ENCODE measurements at places on chromosomes 1 and 21. TPM values are rescaled to one million over a fixed set of nuclear protein-coding genes. Genes with fewer than 3 reads are reported as not detected.

RCC2 gene
- 12.7 TPM for total RNA-seq

OR2T27 gene
- not detected for total RNA-seq

LCE3E gene
- total RNA-seq = not detected

OR2M3 gene
- not detected for total RNA-seq

RGS16 gene
- total RNA-seq = 0.97 TPM

OR10Z1 gene
- not detected for total RNA-seq

PPFIA4 gene
- 22.2 TPM for total RNA-seq

RGSL1 gene
- not detected for total RNA-seq

IL12RB2 gene
- 0.41 TPM for total RNA-seq

SV2A gene
- 0.51 TPM for total RNA-seq

HSD3B1 gene
- total RNA-seq = not detected

CRYBG2 gene
- not detected for total RNA-seq

TMEM52 gene
- 1.2 TPM for total RNA-seq

UBE2U gene
- 0.95 TPM for total RNA-seq

CLCA2 gene
- 0.05 TPM for total RNA-seq

LORICRIN gene
- not detected for total RNA-seq

MINDY1 gene
- total RNA-seq = 38.5 TPM

CYP4A22 gene
- not detected for total RNA-seq

C1orf115 gene
- 22.4 TPM for total RNA-seq

LRRC47 gene
- 54.5 TPM for total RNA-seq

AMY1A gene
- total RNA-seq = not detected

PAQR6 gene
- 0.54 TPM for total RNA-seq

CDCA8 gene
- total RNA-seq = 0.60 TPM

PCAT6 gene
- total RNA-seq = 0.54 TPM

SPRR1B gene
- total RNA-seq = not detected

NUP210L gene
- 0.30 TPM for total RNA-seq

NEK2 gene
- 0.32 TPM for total RNA-seq

WNT3A gene
- not detected for total RNA-seq

LCK gene
- 0.57 TPM for total RNA-seq

INKA2 gene
- total RNA-seq = 28.5 TPM

PADI3 gene
- not detected for total RNA-seq

GPR3 gene
- total RNA-seq = not detected

DDOST gene
- total RNA-seq = 150 TPM

SYCP1 gene
- not detected for total RNA-seq

FAM151A gene
- total RNA-seq = 1.5 TPM

LRRC42 gene
- total RNA-seq = 13.8 TPM

MPL gene
- 0.73 TPM for total RNA-seq

TSHB gene
- not detected for total RNA-seq

TAS1R2 gene
- total RNA-seq = not detected

EPHA2 gene
- total RNA-seq = 7.3 TPM

C1orf226 gene
- total RNA-seq = 4.6 TPM

PLCH2 gene
- 0.46 TPM for total RNA-seq

GPX7 gene
- 4.7 TPM for total RNA-seq

MX2 gene
- 4.8 TPM for total RNA-seq

TFF3 gene
- 3.4 TPM for total RNA-seq

BMP8B gene
- 0.41 TPM for total RNA-seq

CYYR1 gene
- total RNA-seq = 27.3 TPM

NBL1 gene
- 55.0 TPM for total RNA-seq

PLEKHA6 gene
- 18.7 TPM for total RNA-seq

HMGN1 gene
- total RNA-seq = 69.1 TPM

GUCA2A gene
- total RNA-seq = not detected

CD34 gene
- total RNA-seq = 84.8 TPM

All from Right ventricle myocardium inferior (tissue), 1 donor.